ENCODE measurements at places on chromosomes 6 and 20.

DNA sequence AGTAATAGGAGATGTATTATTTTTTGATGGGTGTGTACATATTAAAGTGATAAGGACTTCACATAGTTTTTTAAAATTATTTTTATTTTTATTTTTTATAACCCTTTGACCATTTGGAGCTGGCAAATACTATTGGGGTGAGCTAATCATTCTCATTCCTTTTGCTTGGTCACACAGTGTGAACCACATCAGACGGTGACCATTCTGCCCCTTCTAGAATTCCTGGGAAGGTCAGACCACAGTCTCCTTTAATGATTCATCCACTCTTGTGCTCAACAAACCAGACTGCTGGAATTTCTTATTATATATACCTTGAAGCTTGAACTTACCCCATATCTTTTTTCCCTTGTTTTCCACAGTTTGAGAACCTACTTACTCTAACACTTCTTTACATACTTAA is 23.9 kb upstream of the PRL start:
- no peak for DNase-seq

DNA sequence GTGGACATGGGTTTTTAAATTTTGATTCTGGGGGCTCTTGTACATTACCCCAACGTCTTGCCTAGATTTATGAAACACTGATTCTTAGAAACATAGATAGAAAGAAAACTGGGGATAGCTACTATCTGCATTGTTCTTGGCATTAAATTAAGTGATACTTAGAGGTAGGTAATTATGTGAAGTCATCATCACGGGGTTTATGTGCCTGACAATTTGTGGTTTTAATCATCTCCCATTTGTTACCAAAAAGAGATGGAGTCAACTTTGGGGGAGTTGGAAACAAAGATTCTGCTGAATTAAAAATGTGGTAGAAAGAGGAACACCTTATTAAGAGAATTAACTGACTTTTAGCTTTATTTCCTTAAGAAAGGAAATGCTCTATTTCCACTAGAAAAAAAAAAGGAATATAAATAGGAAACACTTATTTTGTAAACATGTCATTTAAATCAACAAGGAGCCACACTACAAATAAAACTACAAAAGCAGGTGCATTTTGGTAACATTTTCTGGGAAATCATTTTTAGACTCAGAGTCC is 5.6 kb downstream of the TNFAIP3 start:
- DNase-seq, result no peak

GRCh38 chr6:76347539-76347938 is 275.1 kb upstream of the IMPG1 start:
- no peak for DNase-seq

GRCh38 chr6:11427723-11428245 is 109.8 kb upstream of the TMEM170B start:
- no peak for DNase-seq
